ENCODE measurements at places on chromosomes 5 and 9.

DNA sequence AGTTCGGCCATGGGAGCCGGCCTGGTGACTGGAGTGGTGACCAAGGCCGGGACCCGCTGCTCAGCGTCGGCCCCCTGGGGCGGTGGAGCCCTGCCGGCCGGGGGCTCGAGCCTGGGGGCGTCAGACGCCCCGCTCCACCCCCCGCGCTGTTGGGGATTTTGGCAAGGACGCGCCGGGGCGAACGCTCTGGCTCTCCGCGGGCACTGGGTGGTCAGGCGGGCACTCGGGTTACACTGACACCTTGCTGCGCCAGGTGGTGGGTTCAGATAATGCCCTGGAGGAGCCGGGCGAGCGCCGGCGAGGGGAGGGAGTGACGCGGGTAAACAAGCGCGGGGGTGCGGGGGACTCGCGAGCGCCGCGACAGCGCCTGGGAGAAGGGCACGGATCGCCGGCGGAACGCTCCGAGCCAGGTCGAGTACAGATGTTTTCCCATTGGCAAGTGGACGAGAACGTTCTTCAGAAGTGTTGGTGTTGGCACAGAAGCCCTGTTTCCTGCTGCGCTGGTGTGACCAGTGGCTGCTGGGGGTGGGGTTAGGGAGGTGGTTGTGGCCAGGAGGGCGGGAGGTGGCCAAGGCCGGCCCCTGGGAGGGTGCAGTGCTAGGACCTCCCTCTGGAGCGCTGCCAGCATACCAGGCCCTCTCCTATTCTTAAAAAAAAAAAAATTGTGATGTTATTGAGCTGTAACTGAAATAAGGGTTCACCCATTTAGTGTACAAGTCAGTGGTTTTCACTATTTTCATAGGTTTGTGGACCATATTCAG is 773 bp downstream of the SQSTM1 start:
- DNase-seq: peak; percentile 88

DNA sequence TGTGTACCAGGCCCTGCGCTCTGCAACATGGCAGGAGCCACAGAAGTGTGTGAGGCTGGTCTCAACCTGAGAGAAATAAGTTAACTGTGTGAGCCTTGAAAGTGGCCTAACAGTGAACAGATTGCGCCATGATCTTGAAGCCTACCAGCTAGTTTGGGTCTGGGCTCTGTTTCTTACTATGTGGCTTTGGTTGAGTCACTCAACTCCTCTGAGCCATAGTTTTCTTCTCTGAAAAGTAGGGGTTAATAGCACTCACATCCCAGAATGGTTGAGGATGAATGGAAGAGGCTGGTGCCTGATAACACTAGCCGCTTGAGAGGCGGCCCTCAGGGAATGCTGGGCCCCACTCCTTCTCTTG is 121.5 kb downstream of the RGS3 start:
- DNase-seq: no peak

- no peak for DNase-seq
Observed at GRCh38 chr9:32577316-32577715, 4.4 kb upstream of the NDUFB6 start.

DNA sequence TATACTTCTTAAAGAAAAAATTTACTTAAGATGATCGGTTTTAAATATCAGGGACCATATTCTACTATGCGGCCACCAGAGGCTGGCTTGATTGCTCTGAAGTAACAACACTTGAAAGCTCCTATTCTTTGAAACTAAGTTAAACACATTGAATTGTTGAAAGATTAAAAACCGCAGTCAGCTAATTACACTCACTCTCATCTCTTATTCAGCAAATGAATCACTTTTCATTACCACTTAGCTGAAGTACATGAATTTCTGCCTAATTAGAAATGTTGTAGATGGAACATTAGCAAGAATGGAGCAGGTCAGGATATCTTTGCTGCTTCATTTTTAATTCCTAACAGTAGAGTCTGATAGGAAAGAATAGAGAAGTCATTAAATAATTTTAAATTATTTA is 42.3 kb downstream of the LSM11 start:
- no peak for DNase-seq

- DNase-seq: no peak
Observed at GRCh38 chr9:123642291-123643278, 286.6 kb downstream of the CRB2 start.

DNA sequence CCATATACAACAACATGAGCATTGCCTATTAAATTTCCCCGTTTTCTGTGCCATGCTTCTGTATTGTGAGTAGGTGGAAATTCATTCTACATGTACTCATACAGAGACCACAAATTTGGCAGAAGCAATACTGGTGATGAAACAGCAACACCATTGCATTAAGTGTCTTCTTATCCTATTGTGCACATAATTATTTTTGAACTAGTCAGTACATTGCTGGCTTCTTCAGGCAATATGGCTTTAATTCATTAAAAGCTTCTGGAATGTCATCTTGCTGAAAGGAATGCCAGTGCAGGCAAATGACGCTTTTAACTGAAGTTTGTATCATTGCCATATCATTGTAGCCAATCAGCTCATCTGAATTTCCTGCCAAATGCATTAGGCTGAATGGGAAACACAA is 82.6 kb downstream of the KIAA1958 start:
- no peak for DNase-seq

DNA sequence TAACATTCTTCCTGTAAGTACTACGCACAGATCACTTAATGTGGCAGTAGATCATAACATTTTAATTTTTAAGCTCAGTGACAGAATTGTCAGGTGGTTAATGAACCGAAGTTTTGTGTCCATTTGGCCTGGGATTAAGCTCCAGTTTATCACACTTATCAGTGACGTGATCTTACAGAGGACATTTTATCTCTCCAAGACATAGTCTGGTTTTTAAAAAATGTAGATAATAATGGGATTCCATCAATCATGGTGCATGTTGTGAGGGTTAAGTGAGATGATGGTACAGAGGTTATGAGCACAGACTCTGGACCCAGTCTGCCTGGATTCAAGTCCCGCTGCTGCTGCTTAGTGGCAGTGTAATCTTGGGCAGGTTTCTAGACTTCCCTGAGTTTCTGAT is 66.0 kb upstream of the ZFAND5 start:
- no peak for DNase-seq

GRCh38 chr9:26462751-26463150 is 429.9 kb downstream of the CAAP1 start:
- DNase-seq: no peak

- no peak for DNase-seq
Observed at GRCh38 chr5:114726131-114726530, 364.3 kb downstream of the KCNN2 start.

DNA sequence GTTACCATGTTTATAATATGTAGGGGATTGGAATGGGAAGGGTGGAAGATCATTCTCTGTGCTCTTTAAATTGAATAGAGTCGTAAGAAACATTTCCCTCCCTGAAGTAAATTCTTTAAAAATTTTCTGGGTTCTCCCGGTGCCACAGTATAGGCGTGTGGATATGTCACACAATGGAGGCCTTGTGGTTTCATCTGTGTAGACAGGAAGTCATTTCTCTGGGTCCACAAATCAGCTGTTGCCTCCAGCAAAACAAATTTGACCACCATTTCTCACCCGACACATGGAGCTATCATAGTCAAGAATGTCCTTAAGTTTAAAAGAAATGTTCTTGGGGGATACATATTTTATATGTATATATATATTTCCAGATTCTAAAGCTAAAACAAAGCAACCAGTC is 17.4 kb downstream of the CEP78 start:
- no peak for DNase-seq
